ENCODE measurements at places on chromosomes 12 and 14.

- DNase-seq = no peak
Observed at GRCh38 chr14:36604757-36605505, 22.5 kb upstream of the NKX2-8 start.

- DNase-seq = no peak
Observed at GRCh38 chr12:18897823-18898222, 159.9 kb downstream of the CAPZA3 start.

- no peak for DNase-seq
Observed at GRCh38 chr14:93832081-93832480, 43.8 kb upstream of the PRIMA1 start.

DNA sequence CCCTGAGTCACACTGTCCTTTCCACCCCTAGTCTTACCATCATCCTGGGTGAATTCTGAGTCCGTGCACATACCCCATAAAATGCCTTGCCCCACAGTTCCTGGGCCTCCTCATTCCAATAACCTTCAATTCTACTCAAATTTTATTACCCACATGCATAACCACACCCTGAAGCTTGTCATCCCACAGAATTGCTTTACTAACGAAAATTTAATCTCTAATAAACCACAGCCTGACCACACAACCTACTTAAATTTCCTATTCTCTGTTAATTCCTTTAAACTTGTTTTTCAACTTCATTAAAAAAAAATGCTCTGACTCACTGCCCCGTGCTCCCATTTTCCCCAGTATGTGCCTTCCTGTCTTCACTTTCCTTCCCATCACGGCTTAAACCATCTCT, 205.9 kb downstream of the PHLDA1 start:
- no peak for DNase-seq

DNA sequence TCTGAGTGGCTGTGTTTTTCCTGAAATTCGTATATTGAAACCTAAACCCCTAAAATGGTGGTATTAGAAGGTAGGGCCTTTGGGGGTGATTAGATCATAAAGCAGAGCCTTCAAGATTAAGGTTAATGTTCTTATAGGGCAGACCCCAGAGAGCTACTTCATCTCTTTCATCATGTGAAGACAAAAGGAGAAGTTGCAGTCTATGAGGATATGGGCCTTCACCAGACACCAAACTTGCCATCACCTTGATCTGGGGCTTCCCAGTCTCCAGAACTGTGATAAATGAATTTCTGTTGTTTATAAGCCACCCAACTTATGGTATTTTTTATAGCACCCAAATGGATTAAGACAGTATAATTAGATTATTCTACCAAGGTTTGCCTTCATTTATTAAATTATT, 275.0 kb upstream of the ATP2B1 start:
- DNase-seq = no peak

- no peak for DNase-seq
Observed at GRCh38 chr12:25959071-25959961, 834 bp downstream of the RASSF8 start.

- no peak for DNase-seq
Observed at GRCh38 chr12:6827982-6828780, at the start of gene P3H3. TSS of gene P3H3 (plus strand) at chr12:6828407. CDS start at chr12:6828441, 34 bp downstream.

GRCh38 chr12:72865921-72866320, 593.8 kb downstream of the TRHDE start:
- DNase-seq = no peak
